Occipital lobe (tissue), 3 donors: ENCODE measurements at places on chromosomes 3 and 15. TPM values are rescaled to one million over a fixed set of nuclear protein-coding genes. Genes with fewer than 3 reads are reported as not detected.

DNA sequence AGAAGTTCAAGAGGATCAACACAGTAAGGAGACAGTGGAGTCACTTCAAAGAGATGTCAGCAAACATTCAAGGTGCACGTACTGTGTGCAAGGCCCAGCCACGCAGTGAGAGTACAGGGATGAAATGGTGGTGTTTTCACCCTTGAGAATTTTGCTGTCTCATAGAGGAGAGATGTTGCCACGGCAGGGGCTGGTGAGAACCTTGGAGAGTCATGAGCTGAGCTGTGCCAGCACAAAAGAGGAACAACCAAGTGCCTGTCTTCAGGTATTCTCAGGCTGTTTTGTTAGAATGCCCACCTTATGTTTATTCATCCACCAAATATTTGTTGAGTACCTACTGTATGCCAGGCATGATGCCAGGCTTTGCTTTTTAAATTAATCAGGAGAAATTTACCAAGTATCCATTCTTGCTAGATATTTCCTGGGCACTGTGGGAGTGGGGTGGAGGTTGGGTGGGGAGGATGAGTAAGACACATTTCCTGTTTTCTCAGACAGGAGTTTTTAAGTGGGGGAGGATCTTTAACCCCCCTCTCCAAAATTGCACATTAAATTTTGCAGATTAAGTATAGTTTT is 72.6 kb downstream of the SLC6A11 start:
- DNase-seq, result no peak

DNA sequence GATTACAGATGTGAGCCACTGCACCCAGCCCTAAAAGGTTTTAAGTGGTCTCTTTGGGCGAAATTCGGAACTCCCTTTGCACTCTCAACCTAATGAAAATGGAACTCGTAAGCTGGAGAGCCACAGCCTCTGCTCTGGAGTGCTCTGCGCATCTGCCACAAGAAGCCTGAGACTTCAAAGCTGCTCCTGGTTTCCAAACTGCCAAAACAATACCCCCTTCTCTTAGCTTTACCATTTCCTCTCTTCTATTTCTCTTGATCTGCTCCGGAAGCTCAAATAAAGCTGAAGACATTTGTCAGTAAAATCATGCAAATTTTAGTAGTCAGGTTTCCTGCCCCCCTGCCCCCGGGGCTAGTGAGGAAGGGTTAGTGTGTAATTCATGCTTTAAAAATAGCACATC is 312.7 kb downstream of the MFSD1 start:
- no peak for DNase-seq

DNA sequence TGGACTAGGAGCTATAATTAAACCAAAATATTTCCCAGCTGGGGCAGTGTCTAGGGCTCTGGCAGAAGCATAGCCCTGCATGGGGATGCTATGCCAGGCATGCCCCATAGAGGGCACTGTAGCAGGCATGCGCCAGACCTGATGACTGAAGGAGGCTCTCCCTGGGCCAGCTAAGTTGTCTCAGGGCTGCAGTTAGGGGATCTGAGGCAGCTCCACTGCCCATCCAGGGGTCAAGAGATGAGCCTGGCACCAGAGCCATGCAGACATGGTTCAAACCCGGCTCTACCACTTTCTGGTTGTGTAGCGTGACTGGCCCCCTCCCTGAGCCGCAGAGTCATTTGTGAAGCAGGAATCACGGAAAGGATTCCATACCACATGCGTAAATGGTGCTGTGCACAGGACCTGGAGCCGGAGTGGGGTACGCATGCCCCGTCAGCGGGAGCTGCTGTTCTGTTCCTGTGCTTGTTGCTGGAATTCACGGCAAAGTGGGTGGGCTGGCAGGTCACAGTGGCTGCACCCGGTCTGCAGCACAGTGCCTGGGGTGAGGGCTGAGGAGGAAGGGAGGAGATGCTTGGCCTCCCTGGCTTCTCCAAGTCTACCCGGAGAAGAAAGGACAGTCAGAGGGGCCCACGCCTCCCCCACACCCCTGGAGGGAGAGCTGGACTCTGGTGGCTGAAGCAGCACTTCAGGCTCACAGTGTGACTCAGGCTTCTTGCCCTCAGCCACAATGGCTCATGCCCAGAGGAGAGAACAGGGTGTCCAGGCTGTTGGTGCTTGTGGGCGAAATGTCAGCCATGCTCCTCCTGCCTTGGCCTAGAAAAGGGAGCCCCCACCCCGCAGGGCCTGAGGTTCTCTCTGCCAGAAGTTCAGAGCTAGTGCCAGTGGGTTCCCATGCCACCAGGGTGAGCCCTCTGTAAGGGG is 43.1 kb downstream of the DNASE1L3 start:
- DNase-seq, result peak; percentile 13

DNA sequence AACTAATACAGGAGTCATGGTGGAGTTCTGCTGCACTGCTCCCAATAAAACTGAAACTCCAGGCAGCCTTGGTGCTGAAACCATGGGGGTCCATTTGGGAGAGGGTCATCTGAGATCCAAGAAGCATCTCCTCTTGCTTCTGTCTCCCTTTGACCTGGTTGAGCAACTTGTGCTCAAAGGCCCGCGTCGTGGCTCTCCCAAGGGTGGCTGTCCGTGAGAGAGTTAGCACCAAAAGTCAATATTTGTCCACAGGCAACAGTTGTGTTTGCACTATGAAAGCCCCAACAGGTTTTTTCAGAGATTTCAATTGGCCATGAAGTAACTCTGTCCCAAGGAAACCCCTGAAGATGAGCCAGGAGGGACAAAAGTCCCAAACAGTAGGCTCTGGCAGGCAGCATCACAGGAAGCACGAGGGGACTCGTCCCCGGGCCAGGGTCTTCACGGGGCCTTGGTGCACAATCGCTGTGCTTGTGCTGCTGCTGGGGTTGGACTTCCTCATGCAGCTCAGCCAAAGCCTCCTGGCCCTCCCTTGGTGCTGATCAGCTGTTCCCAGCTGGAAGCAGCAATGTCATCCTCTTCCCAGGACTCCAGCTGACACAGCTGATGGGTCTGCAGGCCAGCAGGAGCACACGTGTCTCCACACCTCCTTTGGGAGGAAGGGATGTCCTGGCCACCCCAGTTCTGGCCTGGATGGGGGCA is 39.4 kb upstream of the WNT5A start:
- no peak for DNase-seq

Gene PRKCD
- 0.94 TPM for total RNA-seq

Gene DPPA2
- not detected for total RNA-seq
